ENCODE measurements at places on chromosomes 13 and 19.

DNA sequence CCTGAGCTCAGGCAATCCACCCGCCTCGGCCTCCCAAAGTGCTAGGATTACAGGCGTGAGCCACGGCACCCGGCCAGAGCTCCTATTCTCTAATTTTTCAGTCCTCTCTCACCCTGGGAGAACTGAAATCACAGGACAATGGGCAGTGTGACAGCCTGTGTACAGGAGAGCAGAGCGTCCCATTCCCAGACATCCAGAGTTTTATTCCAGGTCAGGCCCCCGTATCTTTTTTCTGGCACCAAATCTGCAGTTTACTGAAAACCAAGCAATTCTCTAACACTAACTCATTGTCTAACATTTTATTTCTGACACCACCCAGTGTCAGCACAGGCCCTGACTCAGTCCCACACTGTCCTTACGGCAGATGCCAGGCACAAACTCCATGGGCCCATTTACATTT lies 6.7 kb downstream of the ZNF708 start:
- DNase-seq = no peak

- DNase-seq = no peak
These were observed 3.7 kb downstream of the FGF9 start for GRCh38 chr13:21674490-21675009.

GRCh38 chr13:74026753-74027152 lies 107.5 kb downstream of the KLF12 start:
- no peak for DNase-seq

- no peak for DNase-seq
These were observed 163.0 kb upstream of the IRS2 start for GRCh38 chr13:109949397-109949796.

GRCh38 chr19:8525401-8525684 lies 11.4 kb upstream of the ZNF414 start:
- no peak for DNase-seq

DNA sequence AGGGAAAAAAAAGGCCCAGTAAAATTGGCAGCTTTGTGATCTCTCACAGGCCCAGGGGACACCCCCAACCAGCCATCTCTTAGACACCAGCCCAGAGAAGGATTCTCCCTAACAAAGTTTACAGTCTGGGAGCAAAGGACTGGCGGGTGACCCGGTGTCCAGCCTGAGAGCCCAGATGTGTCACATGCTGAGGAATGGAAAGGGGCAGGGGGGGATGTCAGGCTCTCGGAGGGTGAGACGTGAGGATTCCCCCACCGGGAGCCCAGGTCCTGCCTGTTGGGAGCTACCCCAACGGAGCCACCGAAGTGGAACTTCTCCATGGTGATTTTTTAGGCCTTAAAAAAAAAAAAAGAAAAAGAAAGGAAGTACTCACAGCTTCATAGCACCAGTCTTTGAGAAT lies 4.8 kb upstream of the CTXN1 start:
- DNase-seq = no peak

DNA sequence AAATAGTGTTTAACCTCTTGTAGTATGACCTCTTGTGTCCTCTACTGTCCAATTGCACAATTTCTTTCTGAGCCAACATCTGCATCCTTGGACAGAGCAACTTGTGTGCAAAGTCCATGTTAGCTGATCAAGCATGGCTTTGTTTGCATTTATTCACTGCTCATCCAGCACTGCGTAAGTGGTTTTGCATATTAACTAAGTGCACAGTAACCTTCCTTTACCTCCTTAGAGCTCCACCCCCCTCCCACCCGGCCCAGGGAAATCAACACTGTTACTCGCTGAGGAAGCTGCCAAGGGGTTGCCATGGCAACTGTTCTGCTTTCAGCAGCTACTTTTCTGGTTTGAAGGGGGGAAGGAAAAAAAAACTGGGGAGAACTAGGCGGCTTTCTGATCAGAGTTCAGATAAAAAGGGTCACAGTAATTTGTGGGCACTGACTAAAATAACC lies 153.5 kb upstream of the KLF12 start:
- peak; percentile 34 for DNase-seq

DNA sequence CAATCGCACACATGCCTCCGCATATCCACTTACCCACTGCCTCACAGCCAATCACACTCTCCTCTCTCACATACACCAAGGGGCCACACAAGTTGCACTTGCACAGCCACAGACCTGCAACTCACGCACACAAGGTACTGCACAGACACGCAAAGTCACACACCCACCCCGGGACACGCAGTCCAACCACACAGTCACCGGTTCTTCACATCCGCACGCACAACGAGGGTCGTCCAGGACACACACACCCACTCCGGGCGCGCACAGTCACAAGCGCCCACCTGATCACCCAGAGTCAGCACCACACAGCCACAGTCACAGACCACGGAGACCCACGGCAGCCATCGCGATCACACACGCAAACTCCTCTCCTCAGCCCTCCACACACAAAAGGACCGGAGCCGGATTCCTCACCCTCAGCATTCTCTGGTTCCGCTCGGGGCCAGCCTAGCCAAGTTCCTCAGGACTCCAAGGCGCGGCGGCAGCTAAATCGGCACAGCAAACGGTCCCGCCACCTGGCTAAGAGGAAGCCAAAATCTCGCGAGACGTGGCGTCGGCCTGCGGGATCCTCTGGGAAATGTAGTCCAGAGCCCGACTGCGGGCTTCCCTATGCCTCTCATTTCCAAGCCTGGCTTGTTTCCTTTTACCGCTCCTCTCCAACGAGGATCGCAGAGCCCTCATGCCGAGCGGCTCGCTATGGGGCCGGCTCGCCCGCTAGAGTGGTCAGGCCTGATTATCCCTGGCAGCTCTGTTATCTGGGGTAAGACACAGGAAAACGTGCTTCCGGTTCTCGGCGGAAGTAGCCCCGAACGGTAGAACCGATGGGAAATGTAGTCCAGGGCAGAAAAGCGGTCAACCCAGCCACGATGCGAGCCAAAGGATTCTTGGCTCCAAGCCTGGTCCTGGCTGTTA lies at the start of gene ZNF850:
ZNF850 (minus strand) TSS at position 497 of the 912 bp plus-strand sequence. CDS start 10,201 bp downstream, outside the sequence.
- DNase-seq = peak; percentile 75

- no peak for DNase-seq
These were observed at the start of gene PTPRH for GRCh38 chr19:55208880-55209692. PTPRH (minus strand) TSS chr19:55209501; CDS start chr19:55209433, 68 bp downstream.

DNA sequence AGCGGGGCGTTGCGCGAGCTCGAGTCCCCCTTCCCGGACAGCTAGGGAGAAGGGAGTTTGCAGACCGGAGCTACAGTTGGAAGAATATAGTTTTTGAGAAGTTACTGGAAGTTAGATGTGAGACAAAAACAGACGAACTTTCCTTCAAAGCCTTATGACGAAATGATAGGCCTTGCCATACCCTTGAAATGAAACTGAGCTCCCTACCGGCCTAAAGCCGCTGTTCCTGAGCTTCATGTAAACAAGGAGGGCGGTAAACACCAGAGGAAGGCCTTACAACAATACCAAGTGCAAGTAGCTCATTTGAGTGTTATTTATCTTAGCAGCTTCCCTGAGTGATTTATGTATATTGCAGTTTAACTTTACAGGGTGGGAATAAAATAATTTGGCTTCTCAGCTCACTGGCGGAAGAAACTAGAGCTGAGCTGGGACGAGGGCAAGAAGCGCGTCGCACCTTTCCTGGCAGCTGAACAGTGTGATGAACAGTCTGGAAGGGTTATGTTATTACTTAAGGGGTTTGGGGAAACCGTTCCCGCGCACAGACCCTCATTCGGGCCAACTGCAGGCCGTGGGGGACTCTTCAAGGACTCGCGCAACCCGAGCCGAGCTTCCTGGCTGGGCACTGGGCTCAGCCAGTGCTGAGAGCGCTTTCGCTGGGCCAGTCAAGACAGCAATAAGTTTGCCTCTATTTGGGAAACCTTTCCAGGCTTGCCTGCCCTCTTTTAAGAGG lies 111.2 kb downstream of the KCNRG start:
- no peak for DNase-seq

DNA sequence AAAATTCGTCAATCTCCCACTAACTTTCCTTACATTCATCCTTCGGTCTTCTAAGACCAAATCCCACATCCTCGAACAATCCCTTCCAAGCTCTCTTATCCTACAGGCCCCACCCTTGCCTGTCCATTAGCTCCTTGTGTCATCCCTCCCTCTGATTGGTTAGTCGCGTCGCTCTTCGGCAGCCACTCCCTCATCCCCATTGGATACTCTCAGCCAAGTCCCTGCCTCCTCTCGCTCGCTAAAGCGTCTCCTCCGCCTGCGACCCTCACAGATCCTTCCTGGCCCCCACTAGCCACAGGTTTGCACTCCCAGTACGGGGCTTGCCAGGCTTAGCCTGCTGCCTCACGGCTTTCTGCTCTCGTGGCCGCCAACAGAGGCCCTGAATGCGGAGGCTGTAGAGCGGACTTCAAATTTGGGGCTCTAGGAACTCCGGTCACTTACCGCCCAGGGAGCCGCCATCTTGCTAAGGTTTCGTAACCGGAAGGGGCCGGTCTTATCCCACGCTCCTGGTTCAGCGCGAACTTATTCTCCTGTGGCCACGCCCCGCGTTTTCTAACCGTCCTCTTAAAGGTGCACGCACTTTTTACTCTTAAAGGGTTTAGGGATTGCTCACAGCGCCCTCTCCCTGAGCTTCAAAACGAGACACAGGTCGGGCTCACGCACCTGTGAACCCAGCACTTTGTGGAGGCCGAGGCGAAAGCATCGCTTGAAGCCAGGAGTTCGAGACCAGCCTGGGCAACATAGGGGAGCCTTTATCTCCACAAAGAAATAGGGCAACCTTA lies at the start of gene DMAC2:
DMAC2 (minus strand) TSS at position 472 of the 782 bp plus-strand sequence; CDS start at position 459, 13 bp downstream.
- peak; percentile 86 for DNase-seq

DNA sequence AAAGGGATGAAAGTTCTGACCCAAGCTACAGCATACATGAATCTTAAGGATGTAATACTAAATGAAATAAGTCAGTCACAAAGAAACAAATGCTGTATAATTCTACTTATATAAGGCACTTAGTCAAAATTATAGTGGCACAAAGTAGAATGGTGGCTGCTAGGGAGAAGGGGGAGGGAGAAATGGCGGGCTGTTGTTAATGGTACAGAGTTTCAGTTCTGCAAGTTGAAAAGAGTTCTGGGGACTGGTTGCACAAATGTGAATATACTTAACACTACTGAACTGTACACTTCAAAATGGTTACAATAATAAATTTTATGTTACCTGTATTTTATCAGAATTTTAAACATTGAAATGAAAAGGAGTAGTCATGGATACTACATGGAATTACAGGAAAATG lies 48.9 kb upstream of the CLDN10 start:
- no peak for DNase-seq

GRCh38 chr13:66365101-66365500 lies 865.0 kb downstream of the PCDH9 start:
- DNase-seq = no peak

GRCh38 chr19:4108767-4109625 lies 14.9 kb downstream of the MAP2K2 start:
- no peak for DNase-seq

- DNase-seq = no peak
These were observed 873.9 kb downstream of the SLITRK1 start for GRCh38 chr13:83008212-83008929.

GRCh38 chr19:46378268-46378667 lies 31.4 kb downstream of the PPP5C start:
- no peak for DNase-seq

GRCh38 chr19:38990949-38991697 lies 15.6 kb upstream of the FBXO17 start:
- DNase-seq = no peak

GRCh38 chr13:101258071-101258470 lies 158.2 kb downstream of the NALCN start:
- DNase-seq = no peak

GRCh38 chr13:36570489-36570888 lies 103.3 kb upstream of the SERTM1 start:
- no peak for DNase-seq

DNA sequence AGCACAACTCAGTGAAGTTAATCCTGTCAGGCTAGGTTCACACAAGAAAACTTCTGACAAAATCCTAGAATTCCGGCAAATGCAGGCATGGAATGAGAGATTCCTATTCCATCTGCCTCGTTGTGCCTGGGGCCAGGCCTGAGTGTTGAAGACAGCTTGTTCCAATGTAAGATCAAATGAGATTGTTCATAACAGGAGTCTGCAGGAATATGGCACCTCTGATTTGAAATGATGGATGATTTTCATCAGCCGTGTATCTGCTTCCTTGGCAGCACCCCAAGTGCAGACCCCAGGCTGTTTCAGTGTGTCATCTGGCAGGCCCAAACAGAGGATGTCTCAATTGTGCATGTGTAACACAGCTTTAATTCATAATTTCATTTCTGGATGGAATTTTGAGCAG lies 35.3 kb upstream of the SACS start:
- DNase-seq = no peak

DNA sequence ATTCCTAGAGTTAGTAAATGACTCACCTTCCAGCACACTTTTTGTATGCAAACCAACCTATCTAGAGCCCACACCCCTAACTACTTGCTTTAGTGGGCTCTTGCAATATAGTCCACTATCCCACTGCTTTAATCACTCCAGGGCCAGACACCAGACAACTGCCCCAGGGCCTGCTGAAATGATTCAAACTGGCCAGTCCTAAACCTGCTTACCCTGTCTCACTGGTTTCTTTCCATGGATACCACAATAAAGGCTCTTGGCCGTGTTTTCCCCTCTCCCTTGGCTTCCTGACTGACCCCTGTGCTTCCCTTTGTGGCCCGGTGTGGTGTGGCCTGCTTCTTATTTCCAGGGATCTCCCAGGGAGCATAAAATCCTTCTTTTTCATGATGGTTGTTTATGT lies 14.6 kb downstream of the HS6ST3 start:
- no peak for DNase-seq

All from esophagus squamous epithelium (tissue), 5 donors.